ENCODE measurements at places on chromosomes 11 and 22.

DNA sequence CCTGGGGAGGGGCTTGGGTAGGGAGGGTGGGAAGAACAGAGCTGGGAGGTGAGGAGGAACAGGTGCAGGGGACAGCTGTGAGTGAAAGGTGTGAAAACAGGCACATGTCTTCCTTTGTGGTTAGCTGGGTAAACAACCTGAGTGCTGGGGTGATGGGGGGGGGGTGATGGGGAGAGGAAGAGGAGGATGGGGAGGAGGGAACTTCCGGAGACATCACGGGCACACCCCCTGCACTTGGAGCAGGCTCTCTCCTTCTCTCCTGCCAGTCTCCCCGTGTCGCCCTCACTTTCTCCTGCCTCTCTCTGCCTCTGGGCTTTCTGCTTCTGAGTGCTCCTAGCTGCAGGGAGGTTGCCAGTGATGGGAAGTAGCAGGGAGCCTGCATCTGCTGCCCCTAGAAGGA is 8.8 kb downstream of the CXCR5 start:
- no peak for DNase-seq

- DNase-seq: no peak
These were observed 774 bp upstream of the E2F8 start for GRCh38 chr11:19241260-19242178.

DNA sequence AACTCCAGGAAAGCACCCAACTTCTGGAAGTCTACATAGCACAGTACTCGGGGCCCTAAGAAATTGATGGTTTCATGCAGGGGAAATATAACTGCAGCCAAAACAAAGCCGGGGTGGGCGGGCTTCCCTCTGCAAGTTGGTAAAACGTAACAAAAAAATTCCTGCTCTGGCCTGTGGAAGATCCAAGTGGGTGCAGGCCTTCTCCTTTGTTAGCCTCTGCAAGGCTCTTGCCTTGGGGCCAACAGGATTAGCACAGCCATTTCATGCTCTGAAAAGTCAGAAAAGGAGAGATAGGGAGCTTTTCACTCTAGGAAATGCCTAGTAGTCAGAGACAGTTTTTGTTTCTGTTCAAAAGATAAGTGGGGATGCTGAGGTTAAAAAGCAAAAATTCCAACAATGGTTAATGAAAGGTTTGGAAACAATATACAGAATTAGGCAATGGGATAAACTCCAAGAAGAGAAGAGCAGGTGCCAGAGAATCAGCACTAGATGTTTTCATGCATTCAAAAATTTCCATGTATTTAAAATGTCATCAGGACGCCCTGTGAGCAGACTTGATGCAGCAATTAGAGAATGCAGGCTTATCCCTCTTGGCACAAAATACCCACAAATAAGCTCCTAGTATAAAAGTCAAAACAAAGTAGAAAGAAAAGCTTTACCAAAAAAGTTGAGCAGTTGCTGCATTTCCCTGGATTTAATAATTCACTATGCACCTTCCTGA is 72.3 kb upstream of the CHRM4 start:
- DNase-seq: no peak

DNA sequence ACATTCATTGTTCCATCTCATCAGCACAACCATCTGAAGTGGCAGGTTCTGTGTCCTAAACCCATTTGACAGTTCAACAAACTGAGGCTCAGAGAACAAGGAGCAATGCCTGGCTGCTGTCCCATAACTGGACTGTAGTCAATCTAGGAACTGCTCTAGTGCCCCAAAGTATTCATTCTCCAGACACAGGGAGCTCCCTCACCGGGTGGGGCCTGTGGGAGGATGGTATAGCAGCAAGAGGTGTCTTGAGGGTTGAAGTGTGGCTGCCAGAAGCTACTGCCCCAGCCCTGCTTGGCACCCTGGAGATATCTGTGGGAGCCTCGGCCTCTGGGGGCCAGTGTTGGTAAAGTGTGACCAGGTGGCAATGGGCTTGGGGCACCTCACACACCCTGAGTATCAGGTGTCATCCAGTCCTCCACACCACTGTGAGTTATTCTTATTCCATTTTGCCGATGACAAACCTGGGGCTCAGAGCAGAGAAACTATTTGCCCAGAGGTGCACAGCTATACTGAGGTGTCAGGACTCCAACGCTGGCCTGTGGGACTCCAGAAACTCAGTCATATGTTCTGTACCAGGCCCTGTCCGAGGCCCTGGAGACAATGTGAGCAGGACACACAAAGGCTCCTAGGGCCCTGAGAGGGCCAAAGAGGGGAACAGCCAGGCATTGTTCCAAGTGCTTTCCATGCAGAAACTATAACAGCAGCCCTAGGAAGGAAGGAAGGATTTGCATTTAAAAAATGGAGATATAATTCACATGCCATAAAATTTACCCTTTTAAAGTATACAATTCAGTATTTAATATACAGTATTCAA is 46.0 kb upstream of the KLHL35 start:
- no peak for DNase-seq

GRCh38 chr22:17370766-17371432 is 1.6 kb downstream of the CECR2 start:
- DNase-seq: no peak

DNA sequence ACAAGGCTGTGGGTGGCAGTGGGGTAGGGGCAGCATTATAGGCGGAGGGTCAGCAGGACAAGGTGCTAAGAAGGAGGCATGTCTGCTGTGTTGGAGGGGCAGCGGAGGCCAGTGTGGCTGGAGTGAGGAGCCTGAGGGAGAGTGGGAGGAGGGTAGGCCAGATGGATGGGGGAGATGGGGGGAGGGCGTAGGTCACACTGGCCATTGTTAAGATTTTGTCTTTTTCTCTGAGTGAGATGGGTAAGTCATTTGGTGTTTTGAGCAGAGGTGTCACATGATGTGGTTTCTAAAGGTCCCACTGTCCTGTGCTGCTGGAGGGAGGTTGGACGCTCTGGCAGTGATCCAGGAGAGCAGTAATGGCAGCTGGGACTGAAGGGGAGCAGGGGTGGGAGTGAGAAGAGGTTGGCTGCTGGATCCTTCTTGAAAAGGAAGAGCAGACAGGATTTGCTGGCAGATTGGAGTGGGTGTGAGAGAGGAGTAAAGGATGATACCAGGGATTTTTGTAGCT is 9.8 kb downstream of the PPP6R3 start:
- DNase-seq: no peak

GRCh38 chr11:105100981-105101630 is 38.5 kb downstream of the CARD18 start:
- no peak for DNase-seq

- DNase-seq: no peak
These were observed 693.9 kb upstream of the CHORDC1 start for GRCh38 chr11:90916706-90917105.

- no peak for DNase-seq
These were observed 135.4 kb upstream of the PLET1 start for GRCh38 chr11:112396076-112396475.

GRCh38 chr11:130705670-130706421 is 210.4 kb downstream of the SNX19 start:
- no peak for DNase-seq

GRCh38 chr11:57283231-57283990 is 41.3 kb downstream of the TNKS1BP1 start:
- no peak for DNase-seq

DNA sequence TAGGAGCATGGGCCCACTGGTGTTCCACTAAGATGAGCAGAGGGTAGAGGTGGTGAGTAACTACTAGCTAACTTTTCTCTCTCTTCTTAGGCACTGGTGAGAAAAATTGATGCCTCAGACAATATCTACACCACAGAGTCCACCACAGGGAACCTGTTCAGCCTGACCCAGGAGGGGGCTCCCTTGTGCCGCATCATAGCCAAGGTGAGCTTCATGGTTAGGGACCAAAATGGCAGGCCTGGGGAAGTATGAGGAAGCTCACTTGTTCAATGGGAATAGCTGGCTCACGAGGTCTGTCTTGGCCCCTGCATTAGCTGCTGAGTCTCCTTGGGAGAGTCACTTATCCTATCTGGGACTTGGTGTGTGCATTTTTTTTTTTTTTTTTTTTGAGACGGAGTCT is 75.9 kb downstream of the INSC start:
- DNase-seq: no peak

DNA sequence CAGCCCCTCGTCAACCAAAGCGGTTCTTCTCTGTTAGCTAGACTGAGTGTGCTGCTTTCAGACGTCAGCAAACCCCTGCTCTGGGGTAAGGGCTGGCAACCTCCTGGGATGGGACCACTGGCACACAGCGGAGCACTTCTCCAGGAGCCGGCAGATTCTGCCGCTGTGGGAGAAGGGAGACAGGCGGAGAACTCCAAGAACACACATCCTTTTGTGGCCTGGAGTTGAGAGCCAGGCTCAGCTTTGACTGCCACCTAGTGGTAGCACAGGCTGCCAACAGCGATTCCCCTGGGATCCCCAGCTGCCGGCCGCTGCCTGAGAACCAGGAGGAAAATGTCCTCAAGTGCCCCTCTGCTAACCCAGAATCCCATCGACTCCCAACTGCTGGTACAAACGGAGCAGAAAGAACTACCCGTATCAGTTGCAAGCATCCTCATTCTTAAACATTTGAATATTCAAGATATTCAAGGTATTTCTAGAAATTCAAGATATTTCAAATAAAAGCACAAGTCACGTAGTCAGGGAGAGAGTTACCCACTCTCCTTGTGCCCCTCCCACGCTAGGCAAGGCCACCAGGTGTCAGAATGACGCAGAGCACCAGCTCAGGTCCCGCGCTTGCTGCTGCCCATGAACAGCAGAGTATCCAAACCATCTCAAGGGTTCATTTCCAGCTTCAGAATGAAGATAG is 4.9 kb downstream of the LTO1 start:
- peak; percentile 86 for DNase-seq

GRCh38 chr22:45878901-45879551 is 97.9 kb downstream of the WNT7B start:
- no peak for DNase-seq

GRCh38 chr11:130837194-130837593 is 79.1 kb downstream of the SNX19 start:
- no peak for DNase-seq

DNA sequence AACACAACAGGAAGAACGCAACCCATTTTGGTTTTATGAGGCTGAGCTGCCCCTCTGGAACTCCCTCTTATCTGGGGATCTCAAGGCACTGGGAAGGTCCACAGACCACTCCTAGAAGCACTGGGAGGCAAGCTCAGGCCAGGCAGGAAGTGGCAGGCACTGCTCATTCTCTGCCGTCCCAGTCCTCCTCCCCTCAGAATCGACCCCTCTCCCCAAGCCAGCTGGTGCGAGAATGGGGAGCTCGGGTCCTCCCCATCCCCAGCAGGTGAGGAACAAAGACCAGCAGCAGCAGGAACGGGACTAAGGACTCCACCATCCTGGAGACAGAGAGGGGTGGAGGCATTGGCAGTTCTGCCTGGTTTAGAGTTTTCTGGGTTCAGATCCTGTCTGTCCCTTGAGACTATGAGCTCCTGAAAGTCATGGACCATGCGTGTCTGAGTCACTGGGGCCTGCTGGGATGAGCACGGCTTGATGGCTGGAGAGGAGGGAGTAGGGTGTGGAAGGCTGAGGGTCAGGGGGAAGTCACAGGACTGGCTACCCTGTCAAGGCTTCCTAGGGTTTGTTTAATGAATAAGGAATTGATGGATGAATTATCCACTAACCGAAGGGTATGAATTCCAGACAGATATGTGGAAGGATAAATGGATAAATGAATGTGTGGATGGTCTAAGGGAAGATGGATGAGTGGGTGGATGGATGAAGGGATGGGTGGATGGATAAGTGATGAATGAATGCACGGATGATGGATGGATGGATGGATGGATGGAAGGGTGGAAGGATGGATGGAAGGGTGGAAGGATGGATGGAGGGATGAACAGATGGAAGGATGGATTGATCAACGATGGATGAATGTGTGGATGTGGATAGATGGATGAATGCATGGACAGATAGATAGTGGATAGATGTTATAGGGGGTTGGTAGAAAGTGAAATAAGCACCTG is 6.4 kb downstream of the MYEOV start:
- DNase-seq: no peak

- no peak for DNase-seq
These were observed 24.4 kb downstream of the METTL15 start for GRCh38 chr11:28132548-28132947.

- peak; percentile 84 for DNase-seq
These were observed 124.3 kb downstream of the TRIM29 start for GRCh38 chr11:120013325-120014250.

DNA sequence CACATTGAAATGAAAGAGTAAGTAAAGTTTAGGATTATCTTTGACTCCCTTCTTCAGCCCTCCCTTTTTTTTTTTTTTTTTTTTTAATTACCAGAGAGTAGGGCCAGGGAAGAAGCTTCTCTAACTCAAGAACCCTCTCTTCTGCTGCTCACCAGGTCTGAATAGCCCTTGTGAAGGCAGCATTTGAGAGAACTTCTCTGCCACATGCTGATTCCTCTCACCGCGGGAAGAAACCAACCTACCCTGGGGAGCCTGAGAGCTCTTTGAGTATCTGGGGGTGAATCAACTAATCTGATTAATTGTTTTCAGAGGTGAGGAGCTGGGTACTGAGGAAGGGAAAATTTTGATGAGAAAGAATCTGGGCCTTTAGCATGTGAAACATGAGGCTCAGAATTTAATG is 434.5 kb upstream of the CCDC90B start:
- no peak for DNase-seq

- DNase-seq: peak; percentile 13
These were observed 747 bp downstream of the NXF1 start for GRCh38 chr11:62804310-62805075.

- DNase-seq: no peak
These were observed 352.9 kb downstream of the CTTN start for GRCh38 chr11:70751142-70751734.

DNA sequence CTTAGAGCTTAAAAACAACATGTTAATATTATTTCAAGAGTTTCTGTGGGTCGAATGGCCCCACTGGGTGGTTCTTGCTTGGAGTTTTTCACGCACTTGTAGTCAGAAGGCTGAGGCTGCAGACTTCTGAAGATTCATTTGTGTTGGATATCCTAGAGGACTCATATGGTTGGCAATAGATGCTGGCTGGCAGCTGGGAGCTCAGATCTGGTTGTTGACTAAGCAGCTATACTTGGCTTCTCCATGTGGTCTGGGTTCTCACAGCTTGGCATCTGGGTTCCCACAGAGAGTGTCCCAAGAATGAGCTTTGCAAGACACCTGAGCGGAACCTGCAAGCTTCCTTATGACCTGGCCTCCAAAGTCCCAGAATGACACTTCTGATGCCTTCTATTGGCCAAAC is 163.9 kb upstream of the ZC3H12C start:
- no peak for DNase-seq

- no peak for DNase-seq
These were observed 23.6 kb upstream of the CACNG2 start for GRCh38 chr22:36727110-36727509.

GRCh38 chr22:42291287-42291686 is 20.8 kb upstream of the TCF20 start:
- no peak for DNase-seq

DNA sequence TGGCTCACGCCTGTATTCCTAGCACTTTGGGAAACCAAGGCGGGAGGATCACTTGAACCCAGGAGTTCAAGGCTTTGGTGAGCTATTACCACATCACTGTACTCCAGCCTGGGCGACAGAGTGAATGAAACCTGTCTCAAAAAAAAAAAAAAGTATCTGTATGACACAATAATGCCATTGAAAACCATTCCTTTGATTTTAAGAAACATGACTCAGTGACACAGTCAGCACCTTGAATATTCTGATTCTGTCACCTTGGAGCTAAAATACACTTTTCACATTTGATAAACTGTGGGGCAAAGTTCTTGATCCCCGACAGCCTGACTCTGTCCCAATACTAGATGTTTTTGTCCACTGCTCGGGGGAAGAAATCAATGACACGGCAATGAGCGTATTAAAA is 16.7 kb upstream of the ELFN2 start:
- no peak for DNase-seq

GRCh38 chr22:17116572-17117330 is 4.4 kb downstream of the TMEM121B start:
- DNase-seq: no peak

GRCh38 chr11:91730057-91730456 is 494.6 kb upstream of the FAT3 start:
- no peak for DNase-seq
